ENCODE measurements at places on chromosomes 2 and 18.

DNA sequence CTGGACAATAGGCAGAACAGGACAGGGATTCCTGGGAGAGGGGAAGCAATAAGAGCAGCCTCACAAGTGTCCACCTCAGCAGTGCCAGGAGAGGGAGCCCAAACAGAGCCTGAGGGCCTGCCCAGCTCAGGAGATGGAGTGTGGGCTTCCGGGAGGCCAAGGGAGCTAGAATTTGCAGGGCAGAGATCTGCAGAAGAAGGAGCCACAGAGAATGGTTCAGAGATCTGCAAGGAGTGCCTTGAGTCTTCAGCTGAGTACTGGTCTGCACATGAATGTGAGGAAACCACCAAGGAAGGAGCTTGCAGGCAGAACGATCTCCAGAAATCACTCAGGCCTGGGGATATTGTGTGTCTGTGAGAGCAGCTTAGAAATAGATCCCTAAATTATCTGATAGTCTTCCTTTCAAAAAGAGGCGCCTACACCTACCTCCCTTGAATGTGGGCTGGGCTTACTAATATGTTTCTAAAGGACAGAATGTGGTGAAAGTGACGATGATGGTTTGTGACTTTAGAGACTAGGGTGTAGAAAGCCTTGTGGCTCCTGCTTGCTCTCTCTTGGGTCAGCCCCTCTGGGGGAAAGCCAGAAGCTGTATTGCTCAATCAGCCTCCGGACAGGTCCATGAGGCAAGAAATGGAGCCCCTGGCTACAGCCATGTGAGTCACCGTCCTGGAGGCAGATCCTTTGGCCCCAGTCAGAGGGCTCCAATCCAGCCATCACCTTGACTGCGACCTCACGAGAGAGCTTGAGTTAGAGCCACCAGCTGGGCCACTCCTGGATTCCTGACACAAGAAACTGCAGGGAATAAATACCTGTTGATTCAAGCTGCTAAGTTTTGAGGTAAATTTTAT lies 7.6 kb upstream of the LPIN1 start:
- DNase-seq, result no peak

GRCh38 chr2:230908092-230908594 lies 16.9 kb downstream of the GPR55 start:
- no peak for DNase-seq

- no peak for DNase-seq
Measured at GRCh38 chr2:209208211-209208610, 215.6 kb upstream of the MAP2 start.

GRCh38 chr2:185628985-185629384 lies 109.6 kb upstream of the FSIP2 start:
- no peak for DNase-seq

DNA sequence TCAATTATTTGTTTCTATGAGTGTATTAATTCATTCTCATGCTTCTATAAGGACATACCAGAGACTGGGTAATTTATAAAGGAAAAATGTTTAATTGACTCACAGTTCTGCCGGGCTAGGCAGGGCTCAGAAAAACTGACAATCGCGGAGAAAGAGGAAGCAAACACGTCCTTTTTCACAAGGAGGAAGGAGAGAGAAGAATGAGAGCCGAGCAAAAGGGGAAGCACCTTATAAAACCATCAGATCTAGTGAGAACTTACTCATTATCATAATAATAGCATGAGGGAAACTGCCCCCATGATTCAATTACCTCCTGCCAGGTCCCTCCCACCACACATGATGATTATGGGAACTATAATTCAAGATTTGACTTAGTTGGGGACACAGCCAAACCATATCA lies 294.0 kb downstream of the DSC3 start:
- no peak for DNase-seq

GRCh38 chr2:155145758-155146229 lies 447.3 kb downstream of the KCNJ3 start:
- no peak for DNase-seq

GRCh38 chr2:224016963-224017362 lies 22.1 kb downstream of the SERPINE2 start:
- no peak for DNase-seq

DNA sequence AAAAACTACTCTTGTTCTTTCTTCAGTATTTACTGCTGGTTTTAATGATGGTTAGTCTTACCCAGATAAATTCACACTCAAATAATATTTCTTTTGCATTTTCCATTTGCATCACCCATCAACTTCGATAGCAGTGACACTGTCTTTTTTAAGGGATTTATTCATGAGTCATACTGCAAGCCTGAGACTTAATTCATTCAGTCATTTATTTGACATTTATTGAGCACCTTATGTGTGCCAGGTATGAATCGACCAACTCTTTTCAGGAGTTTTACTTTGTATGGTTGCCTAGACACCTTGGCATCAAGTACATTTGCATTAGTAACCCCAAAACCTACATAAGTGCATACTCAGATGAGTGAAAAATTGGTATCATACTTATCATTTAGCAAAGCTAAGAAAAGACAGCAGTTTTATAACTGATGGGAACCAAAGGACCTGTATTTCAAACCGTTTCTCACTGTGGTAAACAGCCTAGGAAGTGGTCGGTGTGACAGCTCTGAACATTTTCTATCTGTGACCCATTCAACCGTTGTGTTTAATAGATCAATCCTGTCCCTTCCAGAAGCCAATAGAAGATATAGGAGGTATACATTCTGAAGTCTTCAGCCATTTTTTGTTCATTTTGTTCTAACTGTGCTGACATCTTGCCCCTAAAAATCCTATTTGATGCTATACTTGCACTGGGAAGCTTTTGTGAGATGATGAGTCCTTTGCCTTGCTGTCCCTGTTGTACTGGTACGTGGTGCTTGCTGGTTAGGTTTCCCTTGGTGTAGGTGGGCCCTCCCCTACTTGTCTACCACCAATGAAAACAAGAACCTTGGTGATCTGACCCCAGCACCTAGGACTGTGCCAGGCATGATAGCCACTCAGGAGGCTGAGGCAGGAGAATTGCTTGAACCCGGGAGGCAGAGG lies 484.7 kb upstream of the RAB12 start:
- DNase-seq, result no peak

DNA sequence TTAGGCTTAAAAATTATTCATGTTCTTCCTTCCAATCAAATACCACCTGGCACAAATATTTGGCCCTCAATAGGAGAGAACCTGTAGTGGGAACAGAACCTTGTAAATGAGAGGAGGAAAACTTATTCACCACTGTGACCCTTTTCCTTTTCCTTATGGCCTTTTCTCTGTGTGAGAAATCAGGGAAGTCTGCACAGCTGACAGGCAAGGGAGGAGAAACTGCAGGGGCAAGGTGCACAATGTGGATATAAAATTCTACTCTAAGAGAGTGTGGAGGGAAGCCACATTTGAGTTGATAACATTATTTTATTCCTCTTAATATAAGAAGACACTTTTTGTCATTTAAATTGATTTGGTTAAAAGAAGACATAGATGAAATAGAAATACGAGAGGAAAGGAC lies 1247.0 kb upstream of the CHAC2 start:
- no peak for DNase-seq

DNA sequence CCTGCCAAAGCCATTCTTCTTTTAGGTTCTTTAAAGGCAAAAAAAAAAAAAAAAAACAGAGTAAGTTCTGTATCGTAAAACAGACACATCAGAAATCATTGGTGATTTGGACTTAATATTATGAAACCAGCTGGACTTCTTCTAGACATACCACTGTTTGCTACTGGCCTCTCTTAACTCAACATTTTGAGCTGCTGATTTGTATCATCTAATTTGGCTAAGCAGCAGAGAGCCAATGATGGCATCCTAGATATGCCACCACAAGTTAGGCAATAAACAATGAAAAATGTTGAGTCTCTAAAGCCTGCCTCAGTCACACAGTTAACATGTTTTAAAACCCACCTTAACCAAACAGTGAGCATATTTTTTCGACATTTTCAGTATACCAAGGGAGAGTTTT lies 1034.3 kb upstream of the NXPH2 start:
- no peak for DNase-seq

DNA sequence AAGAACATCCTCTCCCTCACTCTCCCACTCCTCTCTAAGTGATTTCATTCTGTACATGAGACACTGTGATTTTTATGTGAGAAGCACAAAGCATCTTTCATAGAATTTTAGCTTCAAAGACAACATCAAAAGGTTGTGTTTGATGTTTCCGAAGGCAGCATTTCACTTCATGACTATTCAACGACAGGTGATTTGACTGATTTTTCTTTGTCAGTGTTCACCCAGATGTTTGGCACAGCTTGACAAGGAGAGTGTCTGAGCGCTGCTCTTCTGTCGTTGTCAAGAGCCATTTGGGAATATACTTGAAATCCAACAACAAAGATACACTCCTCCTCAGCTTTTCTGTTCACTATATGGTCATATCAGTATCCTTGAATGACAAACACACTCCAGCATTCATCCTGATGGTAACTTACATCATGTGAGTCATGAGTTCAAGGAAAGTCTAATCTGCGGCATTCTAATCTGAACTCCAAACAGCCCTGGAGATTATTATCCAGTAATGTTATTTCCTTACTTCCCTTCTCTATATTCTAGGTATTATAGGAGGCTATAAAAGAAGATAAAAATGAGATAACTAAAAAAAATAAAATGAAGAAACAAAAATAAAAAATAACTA lies 45.9 kb upstream of the ST6GAL2 start:
- no peak for DNase-seq

DNA sequence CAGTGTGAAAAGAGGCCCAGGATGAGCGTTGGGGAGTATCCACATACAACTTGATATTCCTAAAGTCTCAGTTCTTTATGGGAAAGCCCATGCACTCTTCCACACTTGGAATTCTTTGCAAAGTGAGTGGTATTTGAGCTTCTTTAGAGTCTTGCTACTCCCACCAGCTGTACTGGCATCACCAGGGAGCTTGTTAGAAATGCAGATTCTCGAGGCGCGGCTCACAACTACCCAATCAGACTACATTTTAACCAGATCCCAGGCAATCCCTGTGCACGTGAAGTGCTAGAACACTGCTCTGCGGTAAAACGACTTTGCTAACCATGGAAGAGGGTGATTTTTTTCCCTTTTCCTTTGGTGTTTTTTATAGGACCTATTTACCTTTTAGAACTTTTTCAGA lies 184.7 kb downstream of the NEDD4L start:
- no peak for DNase-seq

- DNase-seq, result no peak
Measured at GRCh38 chr2:211748339-211748738, 790.3 kb downstream of the ERBB4 start.

GRCh38 chr2:226772389-226773179 lies 27.0 kb downstream of the IRS1 start:
- DNase-seq, result no peak

DNA sequence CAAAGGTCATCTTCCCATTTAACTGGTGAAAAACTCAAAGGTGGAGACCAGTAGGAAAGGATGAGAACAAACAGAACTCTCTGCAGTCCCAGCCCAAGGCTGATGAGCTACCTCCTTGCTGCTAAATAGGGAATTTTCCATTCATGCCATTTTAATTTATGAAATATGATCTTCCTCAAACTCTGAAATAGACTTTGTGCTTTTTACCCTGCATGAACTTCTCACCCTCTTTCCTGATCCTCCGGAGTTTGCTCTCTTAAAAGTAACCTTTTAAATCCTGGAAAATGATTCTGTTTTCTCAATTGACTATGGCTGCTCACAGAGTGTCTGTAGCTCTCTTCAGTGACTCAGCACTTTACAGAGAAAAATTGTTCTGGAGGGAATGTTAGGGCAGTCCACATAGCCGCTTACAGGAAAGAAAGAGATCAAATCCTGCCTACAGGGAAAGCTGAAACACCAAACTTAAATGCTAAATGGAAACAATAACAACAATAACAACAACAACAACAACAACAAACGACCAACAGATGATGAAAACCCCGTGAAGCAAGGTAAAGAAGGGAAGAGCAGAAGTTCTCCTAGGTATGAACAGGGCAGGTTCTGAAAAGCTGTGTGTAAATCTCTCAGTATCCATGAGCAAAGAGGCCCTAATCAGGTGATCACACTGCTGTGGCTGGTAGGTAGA lies 79.8 kb upstream of the SESTD1 start:
- DNase-seq, result no peak

- no peak for DNase-seq
Measured at GRCh38 chr18:8493141-8493540, 116.1 kb upstream of the RAB12 start.

DNA sequence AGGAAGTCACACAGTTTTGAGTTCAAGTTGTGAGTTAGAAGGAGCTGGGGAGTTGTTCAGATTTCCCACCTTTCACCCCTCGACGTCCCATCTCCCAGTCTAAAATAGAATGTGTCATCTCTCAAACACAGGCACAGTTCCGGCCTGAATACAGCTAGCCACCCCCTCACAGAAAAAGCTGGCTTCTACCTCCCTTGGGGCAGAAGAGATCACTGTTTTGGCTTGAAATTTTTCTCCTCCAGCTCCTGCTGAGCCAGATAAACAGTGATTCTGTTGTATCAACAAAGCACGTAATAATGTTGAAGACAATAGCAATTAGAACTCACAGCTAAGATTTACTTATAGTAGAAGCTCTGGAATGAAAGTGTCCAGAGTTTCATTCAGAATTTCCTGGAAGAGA lies 74.7 kb downstream of the KIAA2012 start:
- DNase-seq, result no peak

DNA sequence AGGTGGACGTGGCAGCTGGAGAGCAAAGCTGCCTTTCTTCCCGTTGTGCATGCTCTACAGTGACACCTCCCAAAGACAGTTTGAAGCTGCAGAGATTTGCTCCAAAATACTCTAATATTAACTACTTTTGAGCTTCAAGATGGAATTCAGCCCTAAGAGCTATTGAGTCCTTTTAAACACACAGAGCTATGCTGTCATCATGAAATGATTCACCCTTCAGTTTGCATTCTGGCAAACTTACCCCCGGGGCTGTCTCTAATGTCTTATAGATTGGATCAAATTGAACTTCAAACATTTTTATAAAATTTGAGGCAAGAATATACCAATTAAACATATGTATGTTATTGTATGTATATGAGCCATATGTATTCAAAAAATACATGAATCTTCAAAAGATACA lies 110.7 kb upstream of the EFEMP1 start:
- DNase-seq, result no peak

DNA sequence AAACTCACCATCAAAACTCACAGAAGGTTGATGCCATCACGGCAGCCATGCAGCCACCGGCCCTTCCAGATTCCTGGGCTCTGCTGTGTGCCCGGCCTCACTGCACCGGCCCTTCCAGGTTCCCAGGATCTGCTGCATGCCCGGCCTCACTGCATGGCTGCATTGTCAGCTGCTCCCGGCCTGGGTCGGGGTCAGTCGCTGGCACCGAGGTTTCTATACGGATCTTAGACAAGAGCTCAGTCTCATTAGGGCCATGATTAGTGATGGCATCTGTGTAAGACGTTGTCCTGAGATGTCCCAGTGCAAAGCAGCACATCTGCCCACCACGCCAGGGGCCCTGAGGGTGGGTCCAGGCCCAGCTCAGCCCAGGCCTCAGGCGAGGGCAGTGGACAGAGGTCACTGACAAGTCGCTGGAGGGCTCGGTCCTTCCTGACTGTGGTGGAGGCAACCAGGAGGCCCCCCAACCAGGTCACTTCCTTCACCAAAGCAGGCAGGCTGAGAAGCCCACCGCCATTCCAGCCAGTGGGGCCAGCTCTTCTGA lies 29.4 kb downstream of the TMEM18 start:
- no peak for DNase-seq

GRCh38 chr2:20291106-20291564 lies 59.5 kb downstream of the PUM2 start:
- DNase-seq, result no peak

Data from esophagus squamous epithelium (tissue), 5 donors.